Activated naive CD4-positive, alpha-beta T cell treated with anti-CD3 and anti-CD28 coated beads, Interleukin-2, amount 50 U/mL, for 72 hours (primary cell): ENCODE measurements at places on chromosomes 5 and 9. TPM values are rescaled to one million over a fixed set of nuclear protein-coding genes. Genes with fewer than 3 reads are reported as not detected.

DNA sequence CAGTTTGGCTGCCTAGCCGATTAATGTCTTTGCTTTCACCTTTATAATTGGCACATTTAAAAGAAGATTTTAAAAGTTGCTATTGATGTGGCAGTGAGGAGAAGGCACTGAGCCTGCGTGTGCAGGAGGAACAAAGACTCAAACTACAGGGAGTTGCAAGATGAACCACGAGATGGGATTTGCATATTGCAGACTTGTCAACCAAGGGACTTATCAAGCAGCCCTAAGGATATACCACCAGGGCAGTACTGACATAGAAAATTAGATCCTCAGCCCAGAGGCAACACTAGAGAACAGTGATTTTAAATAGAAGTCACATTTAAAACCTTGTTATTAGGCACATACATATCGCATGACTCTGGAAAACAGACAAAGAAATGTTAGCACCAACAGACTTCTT is 342.6 kb downstream of the GLIS3 start:
- no peak for DNase-seq

- DNase-seq = no peak
These were observed 33.0 kb upstream of the C6 start for GRCh38 chr5:41246376-41246775.

DNA sequence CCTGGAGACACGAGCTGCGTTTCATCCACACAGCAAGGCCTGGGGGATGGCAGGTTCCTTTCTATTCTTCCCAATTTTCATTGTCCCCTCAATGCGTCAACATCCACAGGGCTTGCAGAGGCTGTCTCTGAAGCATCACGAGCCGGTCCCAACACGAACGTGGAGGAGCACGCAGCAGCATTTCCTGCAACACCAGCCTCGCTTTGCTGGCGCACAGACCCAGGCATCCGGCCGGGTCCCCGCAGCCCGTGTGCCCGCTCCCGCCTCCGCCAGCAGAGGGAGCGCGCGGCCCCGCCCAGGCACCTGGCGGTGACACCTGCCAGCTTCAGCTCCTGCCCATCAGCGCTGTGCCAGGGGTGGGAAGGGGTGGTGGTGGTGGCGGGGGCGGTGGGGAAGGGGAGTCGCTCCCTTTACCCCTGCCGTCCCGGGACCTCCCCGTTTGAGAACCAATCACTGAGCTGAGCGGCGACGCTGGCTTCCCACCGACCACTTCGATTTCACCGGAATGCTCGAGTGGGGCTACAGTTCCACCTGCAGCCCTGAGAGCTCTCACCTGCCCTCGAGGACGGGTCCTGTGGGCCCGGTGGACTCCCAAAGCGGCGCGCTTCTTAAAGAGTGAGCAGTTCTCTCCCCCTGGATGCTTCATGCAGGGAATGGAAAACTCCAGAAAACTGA is 464.5 kb downstream of the ICE1 start:
- DNase-seq = no peak

PRLR gene
- total RNA-seq = not detected

GRCh38 chr5:179326122-179326927 is 18.9 kb downstream of the ADAMTS2 start:
- no peak for DNase-seq

- no peak for DNase-seq
These were observed 152.7 kb upstream of the CYLC2 start for GRCh38 chr9:102842423-102842822.

- no peak for DNase-seq
These were observed 178.0 kb downstream of the SLIT3 start for GRCh38 chr5:169122951-169123350.

DNA sequence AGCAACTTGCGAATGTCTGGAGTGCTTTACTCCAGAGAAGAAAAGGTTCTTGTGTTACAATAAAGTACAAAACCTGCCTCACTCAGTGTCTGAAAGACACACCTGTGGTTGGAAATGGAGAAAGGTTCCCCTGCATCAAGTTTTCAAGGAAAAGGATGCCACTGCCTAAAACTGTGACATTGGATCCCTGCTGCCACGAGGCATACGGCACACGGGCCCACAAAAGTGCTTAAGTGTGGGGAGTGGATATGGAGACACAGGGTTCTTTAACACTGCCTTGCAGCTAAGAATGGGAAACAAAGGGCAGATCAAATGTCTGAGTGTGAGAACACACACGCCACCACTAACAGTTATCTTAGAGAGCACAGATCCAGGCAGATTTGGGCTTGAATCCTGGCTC is 75.0 kb downstream of the NIPSNAP3B start:
- no peak for DNase-seq

SMIM33 gene
- total RNA-seq = 0.11 TPM

DNA sequence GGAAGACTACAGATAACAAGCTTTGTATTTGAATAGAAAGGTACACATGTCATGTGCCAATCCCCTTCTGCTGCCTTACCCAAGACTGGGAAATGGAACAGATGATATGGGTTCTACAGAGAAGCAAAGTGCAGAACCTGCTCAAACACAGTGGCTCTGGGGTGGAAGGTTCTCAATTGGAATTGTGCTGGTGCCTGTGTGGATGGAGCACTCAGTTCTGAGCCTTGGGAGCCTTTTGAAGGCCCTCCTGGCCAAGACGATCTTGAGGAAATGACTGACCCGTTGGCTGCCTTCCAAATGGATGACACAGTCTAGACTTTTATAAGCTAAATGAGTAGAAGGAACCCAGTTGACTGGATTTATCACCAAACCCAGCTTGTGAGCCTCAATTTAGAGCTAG is 4.2 kb upstream of the PRSS3 start:
- DNase-seq = no peak

GRCh38 chr9:115106642-115107041 is 11.3 kb downstream of the TNC start:
- no peak for DNase-seq

GRCh38 chr9:112820881-112821280 is 69.8 kb downstream of the SLC46A2 start:
- DNase-seq = no peak

GRCh38 chr9:7580568-7580967 is 219.0 kb downstream of the DMAC1 start:
- no peak for DNase-seq
